ENCODE measurements at places on chromosomes 4 and X.
A peak's percentile ranks its signal among the peaks of the same experiment; 100 is the strongest.

GRCh38 chr4:73303711-73304110, 45.1 kb upstream of the ANKRD17 start:
- no peak for DNase-seq

GRCh38 chr4:11565899-11566298, 137.2 kb upstream of the HS3ST1 start:
- no peak for DNase-seq

GRCh38 chrX:40866893-40867292, 131.6 kb upstream of the MED14 start:
- DNase-seq, result no peak

GRCh38 chr4:110625576-110626257, 2.8 kb upstream of the PITX2 start:
- no peak for DNase-seq

DNA sequence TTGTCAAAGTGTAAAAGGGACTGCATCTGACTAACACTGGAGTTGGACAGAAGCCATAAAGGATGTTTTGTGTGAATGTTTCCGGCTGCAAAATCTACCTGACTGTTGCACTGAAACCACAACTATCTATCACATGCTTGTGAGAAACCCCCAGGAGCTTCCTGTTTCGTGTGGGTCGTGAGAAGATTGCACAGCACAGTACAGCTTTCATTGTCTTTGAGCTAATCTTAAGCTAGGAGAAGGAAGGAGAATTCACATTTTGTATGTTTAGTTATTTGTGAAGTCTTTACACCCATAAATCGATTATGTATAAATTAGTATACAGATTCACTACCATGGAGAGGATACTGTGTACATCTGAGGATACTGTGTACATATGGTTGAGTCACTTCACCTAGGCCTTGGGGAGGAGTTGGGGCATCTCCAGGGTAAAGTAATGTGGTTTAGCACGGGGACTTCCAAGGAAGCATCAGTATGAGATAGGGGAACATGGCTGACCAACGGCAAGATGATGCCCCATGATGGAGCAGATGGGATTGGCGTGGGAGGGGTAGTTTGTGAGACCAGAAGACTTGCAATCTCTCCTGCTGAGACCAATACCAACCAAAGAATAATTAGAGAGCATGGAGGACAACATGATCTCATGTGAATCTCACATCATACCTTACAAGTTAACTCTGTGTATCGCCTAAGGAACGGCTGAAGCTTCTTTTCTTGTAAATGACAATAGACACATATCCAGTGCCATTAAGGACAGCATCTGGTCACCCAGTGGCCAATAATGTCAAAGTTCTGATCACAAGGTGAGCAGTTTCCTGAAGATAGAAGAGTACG, 43.1 kb upstream of the FAM9C start:
- peak; percentile 65 for DNase-seq

DNA sequence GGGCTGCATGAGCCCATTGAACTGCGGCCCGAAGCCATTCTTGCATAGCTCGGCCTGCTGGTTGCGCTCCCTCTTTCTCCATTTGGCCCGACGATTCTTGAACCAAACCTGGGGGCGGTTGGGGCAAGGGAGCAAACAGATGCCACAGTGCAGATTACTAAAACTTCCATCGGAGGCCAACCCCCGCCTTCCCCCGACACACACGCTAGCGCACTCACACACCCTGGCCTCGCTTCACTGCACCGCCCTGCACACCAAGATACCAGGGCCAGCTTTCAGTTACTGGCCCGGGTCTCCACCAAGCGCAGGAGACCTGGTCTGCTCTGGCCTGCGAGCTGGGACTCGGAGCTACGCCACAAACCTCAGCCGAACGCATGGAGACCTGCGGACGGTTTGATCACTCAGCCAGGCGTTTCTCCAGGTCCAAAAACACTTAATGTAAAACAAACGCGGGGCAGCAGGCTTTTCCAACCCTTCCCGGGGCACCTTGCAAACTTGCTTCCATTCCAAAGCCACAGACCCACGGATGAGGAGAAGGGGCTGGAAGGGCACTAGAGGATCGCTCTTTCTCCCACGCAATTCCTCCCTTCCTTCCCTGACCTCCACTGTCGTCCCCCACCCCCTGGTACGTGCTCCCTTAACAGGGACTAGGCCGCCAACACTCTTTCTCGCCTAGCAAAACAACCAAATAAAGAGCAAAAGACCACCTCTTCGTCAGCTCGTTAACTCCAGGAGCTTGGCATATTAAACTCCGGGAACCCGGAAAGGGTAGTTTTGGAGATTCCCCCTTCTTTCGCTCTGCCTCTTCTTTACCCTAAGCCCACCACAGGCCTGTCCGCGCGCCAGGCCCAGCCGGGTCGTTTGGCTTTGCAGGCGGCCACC, 4.1 kb downstream of the PITX2 start:
- no peak for DNase-seq

GRCh38 chr4:120025516-120025915, 41.1 kb downstream of the MAD2L1 start:
- DNase-seq, result no peak

DNA sequence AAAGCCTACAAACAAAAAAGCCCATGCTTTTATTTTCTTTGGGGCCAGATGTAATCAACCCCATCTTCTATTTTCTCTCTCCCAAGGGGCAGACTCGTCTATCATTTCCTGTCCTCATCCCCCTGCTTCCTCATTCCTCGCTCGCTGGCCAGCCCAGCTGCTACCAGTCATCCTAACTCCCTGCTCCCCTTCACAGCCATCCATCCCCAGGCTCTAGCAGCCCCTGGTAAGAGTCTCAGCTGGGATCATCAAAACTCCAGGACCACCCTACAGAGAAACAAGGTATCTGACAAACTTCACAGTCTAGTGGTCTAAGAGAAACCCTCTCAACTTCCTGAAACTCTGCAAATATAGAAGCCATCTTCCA, 23.6 kb downstream of the SH3KBP1 start:
- DNase-seq, result no peak

DNA sequence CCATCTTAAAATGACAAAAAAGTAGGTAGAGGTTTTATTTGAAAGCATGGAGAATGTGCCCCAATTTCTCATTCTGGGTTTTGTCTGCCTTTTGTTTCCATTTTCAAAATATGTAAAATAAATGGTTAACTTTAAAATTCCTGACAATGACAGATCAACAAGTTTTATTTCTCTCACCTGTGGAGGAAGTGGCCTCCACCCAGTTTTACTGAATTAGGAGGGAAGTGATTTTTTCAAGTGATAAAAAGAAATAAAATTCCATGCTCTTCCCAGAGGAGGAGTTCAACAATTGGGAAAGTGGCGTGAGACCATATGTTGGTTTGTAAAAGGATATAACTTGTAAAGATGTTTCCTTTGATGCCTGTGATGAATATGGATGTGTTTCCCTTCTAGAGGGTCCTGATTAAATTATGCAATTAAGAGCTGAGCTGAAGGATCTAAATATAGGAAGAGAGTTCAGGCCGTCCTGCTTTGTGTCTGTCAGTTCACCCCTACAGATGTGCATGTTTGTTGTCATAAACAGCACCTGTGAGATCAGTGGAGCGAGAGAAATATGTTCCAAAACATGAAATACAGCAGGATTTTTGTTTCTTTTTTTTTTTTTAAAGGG, 19.5 kb downstream of the SMAD1 start:
- DNase-seq, result no peak

DNA sequence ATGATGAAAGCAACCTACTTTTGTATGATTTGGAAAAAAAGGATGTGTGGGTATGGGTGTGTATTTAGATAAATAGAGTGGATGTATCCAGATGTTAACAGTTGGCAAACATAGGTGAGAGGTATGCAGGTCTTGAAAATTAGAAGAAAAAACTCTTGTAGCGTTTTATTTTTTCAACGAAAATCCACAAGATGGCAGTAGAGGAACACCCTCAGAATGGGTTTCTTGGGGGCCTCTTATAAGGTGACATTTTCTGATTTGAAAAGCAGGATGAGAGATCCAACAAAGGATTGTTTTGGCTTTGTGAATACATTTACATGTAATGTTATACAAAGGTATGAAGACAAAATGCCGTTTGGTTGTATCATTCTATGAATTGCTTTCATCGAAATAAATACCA, 68.3 kb downstream of the FMR1NB start:
- peak; percentile 24 for DNase-seq

- DNase-seq, result no peak
These were observed at the start of gene REELD1 for GRCh38 chr4:146214238-146214637. Gene REELD1, plus strand, starts transcription at chr4:146214538. Its CDS starts 2,415 bp downstream, at chr4:146216953.

DNA sequence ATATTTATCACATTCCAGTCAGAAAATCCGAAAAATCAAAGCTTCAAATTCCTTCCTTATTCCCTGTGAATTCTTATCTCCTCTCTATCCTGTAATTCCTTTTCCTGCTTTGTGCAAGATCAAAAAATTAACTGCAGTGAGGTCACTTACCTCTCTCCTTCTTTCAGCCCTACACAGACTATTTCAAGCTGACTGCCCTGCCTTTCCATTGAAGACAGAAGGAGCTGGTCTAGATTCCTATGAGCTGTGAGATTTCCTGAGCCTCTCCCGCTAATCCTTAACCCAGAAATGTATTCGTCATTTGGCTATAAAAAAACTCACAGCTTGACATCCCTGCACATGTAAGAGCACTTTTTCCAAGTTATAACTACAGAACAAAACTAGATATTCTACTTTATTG, 26.6 kb downstream of the TRIML2 start:
- DNase-seq, result no peak

- no peak for DNase-seq
These were observed 36.3 kb downstream of the ATRX start for GRCh38 chrX:77749695-77750094.

DNA sequence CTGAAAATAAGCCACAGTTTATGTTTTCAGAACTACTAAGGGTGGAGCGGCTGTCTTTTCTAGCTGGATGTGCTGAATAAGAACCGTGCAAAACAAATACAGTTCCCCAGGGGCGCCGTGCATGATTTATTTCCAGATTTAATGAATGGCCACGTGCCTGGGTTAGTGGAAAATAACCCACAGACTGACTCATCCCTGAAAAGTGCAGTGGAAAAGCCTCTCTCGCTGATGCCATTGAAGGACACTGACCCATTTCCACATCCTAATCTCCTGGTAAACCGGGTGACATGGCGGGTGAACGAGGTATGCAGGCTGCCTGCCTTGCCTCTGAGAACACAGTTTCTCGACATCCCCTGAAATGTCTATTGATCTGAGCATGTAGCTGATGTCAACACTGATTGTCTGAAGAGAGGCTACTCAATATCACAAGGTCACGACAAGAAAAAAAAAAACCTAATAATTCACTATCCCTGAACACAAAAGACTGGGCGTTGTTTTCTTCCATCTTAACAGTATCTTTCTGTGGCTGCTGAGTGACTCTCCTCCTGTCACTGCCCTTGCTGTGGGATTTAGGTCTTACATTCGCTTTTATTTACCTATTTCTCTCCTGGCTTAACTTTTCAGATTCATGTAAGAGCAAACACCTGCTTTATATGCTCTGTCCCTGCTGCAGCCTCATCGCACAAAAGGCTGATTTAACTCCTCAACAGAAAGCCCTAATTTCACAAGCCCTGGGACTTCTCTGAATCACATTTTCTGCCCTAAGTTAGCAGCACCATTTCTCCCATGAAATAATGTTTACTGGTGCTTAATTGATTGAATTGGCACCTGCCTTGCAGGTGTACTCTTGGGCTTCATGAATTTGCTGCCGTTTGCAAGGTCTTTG, 76.9 kb upstream of the SCOC start:
- DNase-seq, result no peak

DNA sequence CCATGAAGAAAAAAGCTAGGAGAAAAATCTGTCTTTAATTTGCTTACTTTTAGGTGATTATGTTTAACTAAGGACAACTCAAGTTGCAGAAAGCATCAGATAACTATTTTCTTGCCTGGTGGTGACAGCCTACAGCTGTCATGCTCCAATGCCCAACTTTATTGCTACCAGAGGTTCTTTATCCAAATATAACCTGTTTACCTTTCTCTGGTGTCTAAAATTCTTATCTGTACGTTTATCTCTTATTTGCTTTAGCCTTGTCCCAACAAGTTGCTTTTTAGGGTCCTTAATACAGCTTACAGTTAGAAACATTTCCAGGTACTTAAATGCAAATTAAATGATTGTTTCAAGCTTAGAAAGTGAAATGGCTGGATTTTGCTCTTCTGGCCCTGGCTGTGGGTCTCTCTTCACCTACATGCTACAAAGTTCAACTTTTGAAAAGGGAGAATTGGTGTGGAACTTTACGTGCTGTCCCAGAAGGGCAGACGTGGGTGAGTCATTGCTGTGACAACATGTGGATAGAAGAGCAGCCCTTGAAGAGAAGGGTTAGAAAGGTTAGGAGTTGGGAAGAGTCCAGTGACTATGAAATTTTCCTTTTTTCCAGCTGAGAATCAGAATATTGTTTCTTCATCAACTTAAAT, 60.7 kb downstream of the HPGD start:
- no peak for DNase-seq

GRCh38 chr4:93828332-93828994, at the start of gene ATOH1:
Gene ATOH1, plus strand, starts transcription at chr4:93828753. Its CDS starts 174 bp downstream, at chr4:93828927.
- DNase-seq, result no peak

DNA sequence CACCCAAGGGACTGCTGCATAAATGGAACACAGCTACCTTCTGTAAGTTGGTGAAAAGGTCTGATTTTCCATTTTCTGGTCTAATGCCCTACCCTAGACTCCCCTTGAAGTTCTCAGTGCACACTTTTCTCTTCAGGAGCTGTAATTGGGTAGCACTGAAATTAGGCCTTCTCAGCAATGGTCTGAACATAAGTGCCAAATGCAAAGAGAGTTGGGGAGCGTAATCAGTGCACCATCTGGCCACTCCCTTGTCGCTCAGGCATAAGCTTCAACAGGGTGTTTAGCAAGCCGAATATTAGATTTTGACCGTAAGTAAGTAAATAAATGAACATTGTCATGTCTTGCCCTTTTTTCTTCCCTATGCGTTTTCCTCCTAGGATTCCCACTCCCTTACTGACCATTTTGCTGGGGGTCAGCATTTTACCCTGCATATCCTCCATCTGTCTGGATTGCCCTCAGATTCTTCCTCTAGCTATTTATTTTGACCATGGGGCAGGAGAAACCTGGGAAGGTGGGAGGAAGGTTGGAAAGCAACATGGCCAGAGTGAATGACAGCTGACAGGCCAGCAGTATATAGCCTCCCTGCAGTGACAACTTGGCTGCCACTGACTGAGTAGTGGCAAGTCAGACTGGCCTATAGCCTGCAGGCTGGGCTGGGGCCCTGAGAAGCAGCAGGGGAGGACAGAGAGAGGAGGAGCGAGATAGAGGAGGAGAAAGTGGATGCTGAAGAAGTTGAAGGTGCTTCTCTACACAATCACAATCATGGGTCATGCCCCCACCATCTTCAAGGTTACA, 2.7 kb downstream of the NHSL2 start:
- DNase-seq, result no peak
